ENCODE measurements at places on chromosomes 7 and 10. TPM values are rescaled to one million over a fixed set of nuclear protein-coding genes. Genes with fewer than 3 reads are reported as not detected.

Gene MSMB
- total RNA-seq: not detected

Gene MCM10
- total RNA-seq: 9.6 TPM

Gene ADGRA1
- not detected for total RNA-seq

Gene GLUD1
- 324 TPM for total RNA-seq

Gene KCP
- 0.20 TPM for total RNA-seq

Gene AEBP1
- total RNA-seq: 66.3 TPM

Gene MYL10
- total RNA-seq: not detected

Gene BTAF1
- total RNA-seq: 30.9 TPM

Gene NANOS1
- 0.73 TPM for total RNA-seq

Gene PRSS2
- total RNA-seq: not detected

Gene ADCY1
- 1.1 TPM for total RNA-seq

Gene FOXK1
- total RNA-seq: 36.7 TPM

Gene AKR1C4
- total RNA-seq: not detected

Gene STOX1
- under 0.01 TPM for total RNA-seq

Gene SFMBT2
- total RNA-seq: 3.1 TPM

Gene LIPN
- total RNA-seq: not detected

Gene WAPL
- total RNA-seq: 32.3 TPM

Gene TRPV5
- total RNA-seq: not detected

Gene CFAP70
- total RNA-seq: 0.39 TPM

Gene RGS10
- 64.3 TPM for total RNA-seq

Gene PPP1R17
- not detected for total RNA-seq

Gene MYOF
- 193 TPM for total RNA-seq

Gene PTPRN2
- 0.37 TPM for total RNA-seq

Gene STYXL1
- 26.8 TPM for total RNA-seq

Gene MYL7
- total RNA-seq: 0.73 TPM

Gene KIF11
- total RNA-seq: 21.7 TPM

Gene CYP2E1
- total RNA-seq: under 0.01 TPM

Gene CLCN1
- total RNA-seq: not detected

Gene ADRB1
- not detected for total RNA-seq

Gene EMX2
- total RNA-seq: 1.1 TPM

Gene ST8SIA6
- not detected for total RNA-seq

Gene CTAGE4
- total RNA-seq: not detected

Gene MKLN1
- total RNA-seq: 47.1 TPM

Gene UPK3BL2
- total RNA-seq: 3.7 TPM

Gene GRID2IP
- not detected for total RNA-seq

Gene NODAL
- total RNA-seq: not detected

Measured in subcutaneous preadipocyte (primary cell).